C1 segment of cervical spinal cord (tissue), 14 donors: ENCODE measurements at places on chromosomes 3 and 15.

DNA sequence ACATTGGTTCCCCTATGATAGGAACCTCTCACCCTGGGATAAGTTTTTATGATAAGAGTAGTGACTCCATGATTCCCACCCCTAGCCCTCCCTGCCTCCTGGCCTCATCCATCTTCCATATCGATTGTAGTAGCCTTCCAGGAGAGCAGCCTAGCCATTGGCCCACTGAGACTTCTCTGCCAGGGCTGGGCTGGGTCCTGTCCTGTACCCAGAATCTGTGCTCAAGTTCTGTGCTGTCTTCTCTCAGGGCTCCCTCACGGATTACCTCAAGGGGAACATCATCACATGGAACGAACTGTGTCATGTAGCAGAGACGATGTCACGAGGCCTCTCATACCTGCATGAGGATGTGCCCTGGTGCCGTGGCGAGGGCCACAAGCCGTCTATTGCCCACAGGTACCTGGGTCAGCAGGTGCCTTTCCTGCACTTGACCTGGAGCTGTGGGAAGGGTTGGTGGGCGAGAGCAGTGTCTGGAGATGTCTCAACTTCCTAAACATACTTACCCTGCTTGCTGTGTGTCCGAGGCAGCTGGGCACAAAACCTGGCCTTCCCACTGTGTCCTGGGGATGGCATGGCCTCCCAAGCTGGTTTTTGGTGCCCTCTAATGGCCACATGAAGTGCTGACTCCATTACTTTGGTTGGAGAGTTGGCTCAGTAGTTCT is 16.6 kb upstream of the EXOG start:
- no peak for DNase-seq

GRCh38 chr3:127673191-127674100 is 694 bp downstream of the ABTB1 start:
- no peak for DNase-seq

DNA sequence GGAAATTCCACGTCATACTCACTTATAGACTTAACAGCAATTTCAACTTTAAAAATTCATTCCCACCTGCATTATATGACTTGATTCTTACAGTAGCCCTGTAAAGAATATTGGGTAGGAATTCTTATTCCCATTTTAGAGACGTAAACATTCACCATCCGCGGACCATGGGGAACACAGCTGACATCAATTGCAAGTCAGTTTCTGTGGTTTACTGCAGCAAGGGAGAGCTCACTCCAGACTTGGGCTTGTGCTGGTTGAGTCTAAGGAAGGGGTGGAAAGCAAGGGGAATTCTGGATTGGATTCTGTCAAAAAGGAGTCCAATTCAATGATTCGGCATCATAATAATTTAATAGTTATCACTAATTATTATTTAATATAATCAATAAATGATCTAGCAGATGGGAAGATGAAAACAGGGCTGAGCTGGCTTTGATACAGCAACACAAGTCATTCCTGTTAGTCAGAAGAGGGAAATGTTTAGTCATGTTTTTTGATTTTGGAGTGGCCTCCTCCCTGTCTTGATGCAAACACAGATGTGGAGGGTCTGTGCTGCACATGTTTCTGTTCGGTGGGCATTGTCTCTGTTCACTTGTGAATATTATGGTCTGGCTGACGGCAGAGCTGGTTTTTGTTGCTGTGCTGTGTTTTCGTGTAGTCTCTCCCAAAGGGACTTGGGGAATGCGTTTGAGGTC is 9.7 kb downstream of the LIPC start:
- no peak for DNase-seq

GRCh38 chr15:20357481-20358065 is 184.0 kb downstream of the GOLGA6L6 start:
- no peak for DNase-seq
